NCI-H187 treated with DMSO at 0.1 percent for 48 hours (cell line): ENCODE measurements at places on chromosomes 2 and 18.

DNA sequence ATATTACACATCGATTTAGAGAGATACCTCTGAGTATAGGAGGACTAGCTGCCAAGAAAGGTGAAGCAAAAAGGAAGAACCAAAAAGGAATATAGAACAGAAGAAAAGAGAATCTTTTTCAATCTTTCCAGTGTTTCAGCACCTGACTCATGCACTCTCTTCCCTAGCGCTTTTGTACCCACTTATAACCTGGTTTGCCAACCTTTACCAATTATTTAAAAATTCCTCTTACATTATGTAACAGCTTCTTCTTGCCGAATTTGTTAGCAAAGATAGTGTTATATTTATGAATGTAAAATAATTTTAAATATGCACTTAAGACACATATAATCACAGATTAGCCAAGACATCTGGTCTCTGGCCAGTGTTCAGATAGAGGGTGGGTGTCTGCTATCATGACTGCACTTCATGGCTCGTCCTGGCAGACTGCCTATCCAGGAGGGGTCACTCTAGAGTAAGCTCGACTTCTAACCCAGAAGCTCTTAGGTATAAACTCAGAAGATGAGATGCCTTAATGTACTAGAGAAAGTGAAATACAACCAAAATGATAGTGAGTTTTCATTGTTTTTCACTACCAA is 122.9 kb downstream of the ATAD2B start:
- no peak for DNase-seq

DNA sequence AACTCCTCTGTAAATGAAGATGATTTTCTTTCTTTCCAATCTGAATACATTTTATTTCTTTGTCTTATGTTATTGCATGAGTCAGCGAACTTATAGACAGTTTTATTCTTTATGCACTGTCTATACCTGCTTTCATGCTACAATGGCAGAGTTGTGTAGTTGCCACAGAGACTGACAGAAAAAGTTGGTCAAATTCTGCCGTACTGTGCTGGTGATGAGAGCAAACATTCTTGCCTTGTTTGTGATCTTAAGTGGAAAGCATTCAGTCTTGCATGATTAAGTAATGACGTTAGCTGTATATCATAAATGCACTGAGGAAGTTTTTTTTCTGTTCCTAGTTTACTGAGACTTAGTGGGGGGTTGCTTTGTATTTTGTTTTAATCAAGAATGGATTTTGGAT is 32.9 kb downstream of the ZC3H15 start:
- no peak for DNase-seq

- no peak for DNase-seq
These were observed 79.6 kb downstream of the MBP start for GRCh38 chr18:77052983-77053309.

DNA sequence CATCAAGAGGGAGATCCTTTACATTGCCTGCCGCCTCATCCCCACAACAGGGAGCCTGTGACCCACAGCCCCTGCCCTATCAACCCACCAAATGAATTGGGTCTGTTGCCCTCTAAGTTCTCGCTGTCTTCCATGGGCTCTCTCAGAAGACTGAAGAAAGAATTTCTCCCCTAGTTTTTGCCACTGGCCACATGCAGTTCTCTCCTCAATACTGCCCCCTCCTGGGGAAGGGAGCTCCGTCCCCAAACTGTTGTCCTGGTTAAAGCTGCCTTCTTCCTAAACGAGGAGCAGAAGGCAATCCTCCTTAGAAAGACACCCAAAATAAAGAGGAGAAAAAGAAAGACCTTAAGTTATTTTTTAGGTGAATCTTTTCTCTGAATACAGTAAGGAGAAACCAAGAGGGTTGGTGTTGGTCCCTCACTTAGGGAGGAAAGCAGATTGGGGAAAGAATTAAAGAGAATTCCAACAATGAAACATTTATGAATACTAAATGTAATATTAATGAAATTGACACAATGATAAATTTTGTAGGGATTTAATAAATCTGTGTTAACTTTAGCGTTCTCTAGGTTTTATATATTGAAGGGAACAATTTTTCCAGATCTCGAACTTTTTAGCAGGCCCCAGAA is 31.1 kb upstream of the SATB2 start:
- DNase-seq = no peak

DNA sequence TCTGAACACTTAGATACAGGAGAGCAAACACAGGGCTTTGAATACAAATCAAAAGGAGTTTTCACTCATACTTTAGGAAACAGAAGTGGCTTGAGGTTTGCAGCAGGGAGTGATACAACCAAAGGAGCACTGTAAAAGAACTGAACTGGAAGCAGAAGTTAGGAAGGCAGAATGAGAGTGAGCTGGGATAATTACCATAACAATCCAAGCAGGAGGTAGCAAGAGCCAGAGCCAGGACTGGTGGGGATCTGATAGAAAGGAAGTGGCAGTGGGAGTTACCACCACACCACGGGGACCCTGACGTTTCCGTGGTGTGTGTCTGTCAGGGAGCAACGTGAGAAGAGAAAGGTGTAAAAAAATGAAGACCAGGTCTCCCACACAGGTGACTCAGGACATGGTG is 81.3 kb upstream of the EPB41L3 start:
- no peak for DNase-seq

DNA sequence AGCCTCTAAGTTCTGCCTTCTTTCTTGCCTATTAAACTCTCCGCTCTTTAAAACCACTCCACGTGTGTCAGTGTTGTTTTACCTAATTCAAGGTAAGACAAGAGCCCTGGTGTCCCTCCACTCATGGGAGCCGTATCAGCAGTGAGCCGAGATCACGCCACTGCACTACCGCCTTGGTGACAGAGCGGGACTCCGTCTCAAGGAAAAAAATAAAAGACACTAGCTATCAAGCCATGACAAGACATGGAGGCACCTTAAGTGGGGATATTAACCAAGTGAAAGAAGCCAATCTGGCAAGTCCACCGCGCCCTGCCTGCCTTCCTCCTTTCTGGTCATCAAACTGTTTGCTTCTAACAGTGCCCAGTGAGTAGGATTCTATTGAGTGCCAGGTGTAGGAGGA is 40.2 kb upstream of the LBH start:
- DNase-seq = no peak

DNA sequence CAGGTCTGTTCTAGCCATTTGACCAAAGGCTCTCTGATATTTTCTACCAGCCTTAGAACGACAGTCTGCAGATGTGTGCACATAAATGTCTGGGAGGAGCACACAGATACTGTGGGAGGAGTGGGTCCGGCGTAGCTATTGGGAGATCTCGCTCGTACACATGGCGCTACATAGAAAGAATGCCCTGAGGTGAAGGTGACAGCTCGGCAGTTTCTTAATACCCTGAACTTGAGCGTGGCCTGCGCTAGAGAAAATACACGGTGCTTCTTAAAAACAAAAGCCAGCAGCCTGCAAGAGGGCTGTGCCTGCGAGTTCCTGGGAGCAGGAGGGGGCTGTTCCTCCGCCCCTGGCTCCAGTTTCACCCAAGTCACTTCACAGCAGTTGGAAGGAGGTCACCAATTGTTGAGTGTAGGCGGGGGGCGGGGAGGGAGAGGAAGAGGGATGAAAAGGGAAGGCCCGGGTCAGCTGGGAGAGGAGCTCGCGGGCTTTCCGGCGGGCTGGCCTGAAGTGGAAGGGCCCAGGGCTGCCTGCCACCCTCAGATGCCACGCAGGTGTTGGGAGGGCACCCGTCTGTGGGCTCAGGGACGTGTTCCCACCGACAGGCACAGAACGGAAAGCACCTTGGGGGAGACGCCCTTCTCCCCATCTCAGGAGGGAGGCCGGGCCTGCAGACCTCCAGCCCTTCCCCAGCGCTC is 124.7 kb upstream of the ZNF516 start:
- DNase-seq = peak; percentile 16

GRCh38 chr18:48904091-48904490 is 46.7 kb downstream of the SMAD7 start:
- no peak for DNase-seq

- no peak for DNase-seq
These were observed 153.7 kb downstream of the SOX11 start for GRCh38 chr2:5845798-5846330.

- no peak for DNase-seq
These were observed 191.7 kb downstream of the CD226 start for GRCh38 chr18:69755856-69756496.

- DNase-seq = no peak
These were observed 807.9 kb downstream of the EPHA4 start for GRCh38 chr2:220764171-220764570.

DNA sequence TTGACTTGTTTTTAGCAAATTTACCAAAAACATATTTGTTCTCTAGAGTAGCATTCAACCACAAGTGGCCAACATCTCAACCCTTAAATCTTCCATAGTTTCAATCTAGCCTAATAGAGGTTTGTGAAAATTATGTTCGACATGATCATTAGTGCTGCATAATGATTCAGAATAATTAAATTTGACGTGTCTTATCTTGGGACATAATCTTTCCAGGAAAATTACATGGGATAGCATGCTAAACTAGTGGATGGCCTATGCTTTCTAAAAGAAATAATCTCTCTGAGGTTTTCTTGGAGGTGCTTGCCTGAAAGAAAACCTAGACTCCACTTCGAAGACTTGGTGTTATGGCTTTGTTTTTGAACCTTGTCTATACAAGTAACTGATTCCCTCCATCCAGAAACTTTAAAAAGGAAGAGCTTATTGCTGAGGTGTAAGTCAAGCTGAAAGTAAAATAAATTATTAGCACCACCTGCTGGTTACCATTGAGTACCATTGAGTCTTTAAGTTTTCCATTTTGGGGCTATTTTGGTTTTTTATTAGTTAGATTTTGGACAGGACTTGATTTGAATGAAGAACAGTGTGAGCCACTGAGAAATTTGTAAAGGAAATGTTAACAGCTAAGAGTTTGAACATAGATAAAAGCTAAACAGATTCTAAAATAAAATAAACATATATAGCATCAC is 32.7 kb downstream of the COX7A2L start:
- no peak for DNase-seq
